ENCODE measurements at places on chromosomes 12 and 14.

DNA sequence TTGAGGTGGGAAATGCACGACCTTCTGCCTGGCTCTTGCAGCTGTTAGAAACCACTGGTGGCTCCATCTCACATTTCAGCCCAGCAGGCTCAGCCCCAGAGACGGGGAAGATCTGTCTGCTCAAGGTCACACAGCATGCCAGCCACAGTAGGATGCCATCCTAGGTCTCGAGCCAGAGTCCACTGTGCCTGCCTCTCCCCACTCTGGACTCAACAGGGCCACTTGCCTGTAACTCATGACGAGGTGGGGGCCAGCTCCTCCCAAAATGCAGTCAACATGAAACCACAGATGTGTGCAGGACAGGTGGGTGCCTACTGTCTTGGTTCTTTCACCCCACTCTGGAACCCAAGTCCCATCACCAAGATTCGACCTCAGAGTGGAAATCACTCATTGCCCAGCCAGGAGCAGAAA lies 23.2 kb downstream of the BCL11B start:
- DNase-seq, result no peak

- DNase-seq, result peak; percentile 69
These were observed 10.0 kb upstream of the SMARCD1 start for GRCh38 chr12:50074936-50075807.

DNA sequence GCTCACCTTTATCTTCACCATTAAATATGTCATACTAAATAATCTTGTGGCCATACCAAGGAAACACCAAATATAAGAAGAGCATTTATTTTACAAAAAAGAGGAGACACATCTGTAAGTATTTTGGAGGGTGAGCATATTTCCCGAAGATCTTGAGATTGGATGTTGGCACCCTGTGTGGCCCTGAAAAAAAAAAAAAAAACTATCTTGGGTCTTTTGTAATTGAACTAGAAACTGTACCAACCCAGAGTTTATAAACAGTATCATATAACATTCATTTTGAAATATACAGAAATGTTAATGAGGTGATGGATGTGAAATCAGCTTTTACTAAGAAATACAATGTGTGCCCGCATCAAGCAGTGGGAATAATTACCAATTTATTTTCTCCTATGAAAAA lies 104.0 kb upstream of the FRMD6 start:
- no peak for DNase-seq

DNA sequence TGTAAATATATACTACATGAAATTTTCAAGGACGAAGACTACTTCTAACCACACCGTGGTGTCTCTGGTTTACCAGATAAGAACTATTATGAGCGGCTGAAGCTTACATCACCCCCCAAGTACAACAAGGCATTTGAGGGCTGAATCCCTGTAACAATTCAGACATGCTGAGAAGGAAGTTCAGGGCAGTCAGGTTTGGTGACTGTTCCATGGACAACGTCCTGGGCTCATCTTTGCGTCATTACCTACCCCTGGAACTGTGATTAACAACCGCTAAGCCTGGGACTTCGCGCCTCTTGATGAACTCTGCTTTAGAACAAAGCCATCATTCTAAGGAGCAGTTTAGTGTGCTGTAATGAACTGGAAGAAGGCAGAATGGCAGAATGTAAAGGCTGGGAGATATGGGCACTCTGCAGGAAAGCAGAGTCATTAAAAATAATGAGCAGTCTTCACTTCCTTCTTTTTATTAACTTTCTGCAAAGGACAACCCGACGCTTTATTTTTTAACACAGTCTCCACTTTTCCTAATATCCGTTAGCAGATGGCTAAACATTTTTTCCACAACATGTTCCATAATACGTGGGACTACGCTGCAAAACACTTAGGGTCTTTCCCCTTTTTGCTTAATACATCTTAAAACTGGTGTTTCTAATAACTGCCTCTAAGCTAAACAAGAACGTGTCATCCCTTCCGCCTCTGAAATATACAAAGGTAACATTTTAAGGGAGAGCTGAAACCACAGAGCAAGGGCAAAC lies 263.2 kb downstream of the ADAMTS20 start:
- no peak for DNase-seq

- DNase-seq, result no peak
These were observed 14.2 kb downstream of the PLEKHH1 start for GRCh38 chr14:67547224-67547780.

GRCh38 chr12:3164454-3165077 lies 87.4 kb downstream of the TSPAN9 start:
- no peak for DNase-seq

- DNase-seq, result no peak
These were observed 87.6 kb upstream of the CLMN start for GRCh38 chr14:95407354-95407753.

- no peak for DNase-seq
These were observed 129.3 kb downstream of the ZFP36L1 start for GRCh38 chr14:68663385-68664076.

DNA sequence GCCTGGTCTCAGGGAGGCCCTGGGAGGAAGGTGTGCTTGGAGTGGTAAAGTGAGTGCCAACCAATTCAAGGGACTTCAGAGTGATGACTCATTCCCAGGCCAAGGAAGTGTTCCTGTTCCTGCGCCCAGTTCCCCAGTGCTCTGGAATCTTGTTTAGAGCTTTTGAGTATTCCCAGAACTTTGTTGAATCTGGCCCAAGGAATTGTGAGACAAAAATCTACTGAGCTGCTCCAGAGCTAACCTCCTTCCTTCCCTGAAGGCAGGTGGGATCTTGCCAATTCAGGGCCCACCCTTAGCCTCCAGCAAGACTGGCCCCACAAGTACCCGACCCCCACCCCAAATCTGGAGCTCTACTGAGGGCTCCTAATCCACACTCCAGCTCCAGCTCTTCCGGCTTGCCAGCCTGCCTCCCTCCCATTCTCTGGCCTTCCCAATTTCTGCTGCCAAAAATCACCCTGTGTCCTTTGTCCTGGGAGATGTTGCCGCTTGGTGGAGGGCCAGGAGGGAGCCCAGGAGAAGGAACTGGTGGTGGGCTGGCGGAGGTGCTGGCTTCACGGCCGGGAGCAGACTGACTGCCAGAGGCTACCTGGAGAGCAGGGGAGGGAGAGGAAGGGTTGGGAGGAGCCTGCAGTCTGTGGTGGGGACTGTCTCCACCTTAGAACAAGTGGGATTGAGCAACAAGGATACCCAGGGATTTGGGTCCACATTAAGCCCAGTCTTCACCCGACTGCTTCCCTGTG lies 2.0 kb upstream of the ATN1 start:
- peak; percentile 67 for DNase-seq

GRCh38 chr14:54564071-54564867 lies 2.7 kb upstream of the SAMD4A start:
- no peak for DNase-seq

GRCh38 chr12:81187686-81188085 lies 109.8 kb downstream of the ACSS3 start:
- no peak for DNase-seq

- DNase-seq, result no peak
These were observed 852.3 kb upstream of the TMEM132C start for GRCh38 chr12:127414636-127415035.

GRCh38 chr14:70821584-70822529 lies 12.5 kb upstream of the MAP3K9 start:
- no peak for DNase-seq

GRCh38 chr12:9334041-9334692 lies 126.0 kb upstream of the PZP start:
- no peak for DNase-seq

GRCh38 chr14:53167602-53168328 lies 14.6 kb upstream of the DDHD1 start:
- peak; percentile 73 for DNase-seq

DNA sequence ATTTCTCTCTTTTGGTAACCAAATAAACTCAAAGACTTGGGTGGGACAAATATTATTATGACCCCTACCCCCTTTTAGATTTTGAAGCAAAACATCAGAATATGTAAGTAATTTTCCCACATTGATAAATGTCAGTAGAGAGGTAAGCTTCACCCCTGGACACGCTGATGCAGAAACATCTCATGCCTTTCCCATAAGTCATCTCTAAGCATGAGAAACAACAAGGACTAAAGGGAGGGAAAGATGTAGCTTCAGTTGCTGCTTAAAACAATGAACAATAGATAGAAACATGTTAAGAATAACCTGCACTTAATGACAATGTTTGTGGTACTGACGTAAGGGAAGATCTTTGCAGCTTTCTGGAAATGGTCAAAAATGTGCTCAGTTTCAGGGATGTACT lies 56.3 kb upstream of the SLC8A3 start:
- DNase-seq, result no peak

DNA sequence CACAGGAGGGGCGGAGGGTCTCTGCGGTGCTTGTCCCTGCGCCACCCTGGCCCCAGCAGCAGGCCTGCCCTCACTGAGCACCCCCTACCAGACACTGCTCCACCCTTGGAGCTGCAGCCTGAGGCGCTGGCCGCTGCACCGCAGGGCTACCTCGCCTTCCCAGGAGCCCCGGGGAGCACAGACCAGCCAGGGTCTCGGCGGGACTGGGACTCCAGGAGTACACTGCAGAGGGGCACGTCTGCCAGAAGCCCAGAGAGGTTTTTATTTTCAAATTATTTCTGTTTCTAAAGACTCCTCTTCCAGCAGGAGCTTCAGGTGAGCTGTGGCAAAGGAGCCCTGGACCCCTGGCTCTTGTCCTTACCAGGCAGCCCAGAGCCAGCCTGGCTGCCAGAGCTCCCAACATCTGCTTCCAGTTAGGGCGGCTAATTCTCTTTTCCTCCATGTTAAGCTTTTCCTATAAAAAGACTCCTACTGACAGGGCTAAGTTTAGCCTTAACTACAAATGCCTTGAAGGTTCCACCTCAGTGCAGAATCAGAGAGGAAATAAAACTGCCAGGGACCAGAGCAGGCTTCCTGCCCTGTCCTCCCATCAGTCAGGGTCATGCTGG lies 26.4 kb downstream of the DEGS2 start:
- no peak for DNase-seq

DNA sequence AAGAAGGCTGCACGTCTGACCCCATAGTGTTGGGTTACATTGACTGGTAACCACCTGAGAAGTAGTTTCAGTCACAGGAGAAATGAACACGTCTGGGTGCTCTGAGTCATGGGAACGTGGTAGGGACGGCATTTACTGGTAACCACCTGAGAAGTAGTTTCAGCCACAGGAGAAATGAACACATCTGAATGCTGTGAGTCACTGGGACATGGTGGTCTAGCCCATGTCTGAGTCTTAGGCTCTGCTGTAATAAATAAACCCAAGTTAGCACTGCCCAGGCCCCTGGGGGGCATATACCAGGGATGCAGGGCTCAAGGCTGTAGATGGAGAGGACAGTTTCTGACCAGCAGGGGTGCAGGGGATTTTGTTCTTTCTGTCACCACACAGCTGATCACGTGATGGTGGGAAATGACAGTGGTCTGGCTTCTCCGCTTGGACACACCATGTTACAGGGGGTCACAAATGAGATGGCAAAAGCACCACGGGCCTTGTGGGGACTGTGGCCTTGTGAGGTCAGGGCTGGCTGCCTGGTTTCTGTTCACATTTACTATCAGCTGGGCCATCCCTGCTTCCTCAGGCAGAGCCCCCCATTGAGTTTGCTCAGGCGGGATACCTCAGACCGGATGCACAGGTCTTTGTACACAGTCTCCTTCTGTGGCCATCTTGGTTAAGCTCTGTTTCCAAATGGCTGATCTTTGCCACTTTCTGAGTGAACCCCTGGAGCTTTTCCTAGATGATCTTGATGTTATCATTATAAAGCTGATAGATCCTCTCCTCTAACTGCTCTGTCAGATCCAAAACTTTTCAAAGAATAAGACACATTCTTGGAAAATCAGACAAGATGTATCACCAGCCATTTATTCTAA lies 9.8 kb upstream of the C12orf42 start:
- no peak for DNase-seq
